ENCODE measurements at places on chromosomes 4 and X.

GRCh38 chr4:38703635-38704034 lies 39.6 kb downstream of the KLF3 start:
- no peak for DNase-seq

DNA sequence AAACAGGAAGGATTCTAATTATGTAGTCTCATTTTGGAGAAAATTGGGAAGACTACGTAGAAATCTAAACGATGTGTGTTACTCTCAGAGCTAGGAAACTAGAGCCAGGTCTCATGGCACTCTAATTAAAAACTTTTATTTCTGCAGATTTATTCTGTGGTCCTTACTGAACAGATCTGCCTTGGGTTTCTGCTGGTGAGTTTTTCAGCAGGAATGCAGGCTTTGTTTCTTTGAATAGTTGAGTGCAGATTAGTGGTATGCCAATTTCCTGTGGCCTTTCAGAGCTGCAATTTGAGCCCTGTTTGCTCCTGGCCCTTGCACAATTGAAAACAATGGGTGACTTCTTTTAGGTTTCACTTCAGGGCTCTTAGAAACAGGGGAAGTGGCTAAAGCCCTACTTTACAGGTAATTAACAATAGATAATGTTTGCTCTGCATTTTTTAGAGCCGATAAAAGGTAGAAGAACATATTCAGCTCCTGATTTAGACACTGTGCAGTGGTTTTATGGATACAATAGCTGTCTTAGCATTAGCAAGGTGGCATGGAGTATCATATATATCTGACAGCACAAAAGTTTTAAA lies 21.8 kb downstream of the SPRY1 start:
- DNase-seq: peak; percentile 83

DNA sequence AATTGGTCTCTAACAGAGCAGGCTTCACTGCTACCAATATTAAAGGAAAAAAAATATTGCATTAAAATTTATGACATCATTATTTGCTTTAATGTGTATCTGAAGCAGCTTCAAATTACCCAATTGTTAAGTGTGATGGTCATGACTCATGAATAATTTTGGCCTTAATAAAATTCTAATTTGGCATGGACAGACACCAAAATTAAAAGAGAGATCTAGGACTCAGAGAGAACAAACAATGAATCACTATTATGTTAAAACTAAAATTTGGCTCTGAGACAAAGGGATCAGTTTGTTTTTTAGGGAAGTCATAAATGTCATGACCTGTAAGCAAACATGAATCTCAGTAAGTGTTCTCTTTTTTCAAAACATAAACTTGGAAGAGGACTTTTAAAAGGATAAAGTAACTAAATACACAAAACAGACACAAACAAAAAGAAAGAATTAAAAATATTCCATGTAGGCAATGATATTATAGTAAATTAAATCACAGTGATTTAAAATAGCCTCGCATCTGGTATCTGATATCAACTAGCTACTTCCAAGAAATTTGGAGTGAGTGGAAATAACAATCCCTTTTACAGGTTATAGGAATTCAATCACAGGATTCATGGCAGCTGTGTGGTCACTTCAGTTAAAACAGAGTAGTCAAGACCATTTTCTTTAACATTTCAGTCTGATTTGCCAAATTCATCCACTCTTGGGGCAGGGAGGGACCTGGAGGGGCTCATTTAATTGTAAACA lies 11.6 kb downstream of the VEGFC start:
- DNase-seq: no peak

GRCh38 chr4:111960241-111960667 lies 185.0 kb upstream of the FAM241A start:
- no peak for DNase-seq

DNA sequence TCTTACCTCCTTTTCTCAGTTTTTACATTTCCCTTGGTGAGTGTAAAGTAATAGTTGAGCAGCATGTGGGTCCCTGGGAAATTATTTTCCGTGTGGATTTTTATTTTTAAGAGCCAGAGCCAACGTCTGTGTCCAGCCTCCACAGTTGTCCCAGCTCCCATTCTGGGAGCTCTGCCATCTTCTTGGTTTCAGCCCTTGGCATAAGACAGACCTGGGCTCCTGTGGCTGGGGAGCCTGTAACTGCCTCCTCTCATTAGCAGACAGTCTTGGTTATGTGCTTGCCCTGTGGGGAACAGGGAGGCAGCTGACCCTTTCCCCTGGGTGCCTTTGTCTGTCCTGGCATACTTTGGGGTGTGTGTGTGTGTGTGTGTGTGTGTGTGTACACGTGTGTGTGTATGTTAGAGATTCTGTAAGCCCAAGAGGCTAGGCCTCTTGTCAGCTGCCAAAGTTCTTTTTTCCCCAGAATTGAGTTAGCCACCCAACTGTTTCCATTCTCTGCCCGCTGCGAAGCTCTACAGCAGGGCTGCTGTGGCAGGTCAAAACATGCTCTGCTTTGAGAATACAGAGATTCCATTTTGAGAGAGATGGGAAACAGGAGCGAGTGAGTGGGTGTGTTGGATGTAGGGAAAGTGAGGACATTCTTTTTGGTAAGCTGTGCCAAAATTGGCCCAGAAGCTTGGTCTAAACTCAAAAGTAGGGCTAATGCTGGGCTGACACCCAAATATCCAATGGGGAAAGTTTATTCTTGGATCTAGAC lies 140.7 kb downstream of the TMEM164 start:
- no peak for DNase-seq

- DNase-seq: no peak
Observed at GRCh38 chr4:17064959-17065358, 166.5 kb upstream of the LDB2 start.

- no peak for DNase-seq
Observed at GRCh38 chr4:10066206-10066605, 44.9 kb upstream of the SLC2A9 start.

DNA sequence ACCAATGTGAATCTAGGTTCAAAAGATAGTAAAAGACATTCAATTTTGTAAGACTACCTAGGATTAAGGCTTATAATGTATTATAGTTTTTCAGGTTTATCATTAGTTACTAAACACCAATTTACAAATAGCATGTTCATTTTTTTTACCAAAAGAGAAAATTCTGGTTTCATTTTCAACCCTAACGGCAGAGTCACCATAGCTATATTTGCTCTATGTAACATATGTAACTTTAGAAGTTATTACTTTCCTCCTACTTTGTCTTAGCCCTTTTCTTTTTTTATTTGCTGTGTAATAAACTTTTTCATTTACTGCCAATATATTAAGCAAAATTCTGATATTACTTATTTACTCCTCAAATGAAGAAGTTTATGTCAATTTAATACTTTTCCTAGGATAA lies 639.6 kb downstream of the ARAP2 start:
- DNase-seq: no peak

- DNase-seq: peak; percentile 32
Observed at GRCh38 chr4:120065974-120066516, 603 bp downstream of the MAD2L1 start.

GRCh38 chrX:44822601-44823000 lies 21.2 kb upstream of the DUSP21 start:
- DNase-seq: no peak

- no peak for DNase-seq
Observed at GRCh38 chrX:123340696-123341095, 156.6 kb downstream of the GRIA3 start.

- DNase-seq: no peak
Observed at GRCh38 chr4:14184265-14184664, 556.7 kb upstream of the BOD1L1 start.

DNA sequence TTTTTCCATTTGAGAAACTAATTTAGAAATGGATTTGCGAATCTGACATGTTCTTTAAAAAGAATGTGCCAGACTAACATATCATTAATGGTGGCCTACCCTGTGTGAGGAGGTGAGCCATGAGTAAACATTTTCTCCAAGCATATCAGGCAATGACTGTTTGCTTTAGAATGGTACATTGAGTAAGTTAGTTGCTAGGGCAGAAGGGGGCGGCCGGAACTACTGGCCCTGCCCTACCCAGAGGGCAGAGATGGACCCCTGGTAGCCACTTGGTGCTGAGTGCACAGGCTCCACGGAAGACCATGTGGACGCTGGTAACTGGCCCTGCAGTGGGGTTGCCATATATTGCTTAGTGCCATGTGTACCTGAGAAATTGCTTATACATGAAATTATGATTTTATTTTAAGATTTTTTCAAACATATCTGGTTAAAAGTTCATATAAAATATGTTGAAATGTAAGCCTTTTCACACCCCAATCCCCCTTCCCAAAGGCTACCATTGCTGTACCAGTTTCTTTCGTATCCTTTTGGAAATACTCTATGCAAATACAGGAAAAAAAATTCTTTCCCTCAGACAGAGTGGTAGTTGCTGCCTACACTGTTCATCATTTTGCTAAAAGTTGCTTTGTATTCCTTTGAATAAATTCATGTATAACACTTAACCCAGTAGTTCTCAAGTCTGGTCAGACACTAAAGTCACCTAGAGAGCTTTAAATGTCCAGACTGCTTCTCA lies 8.8 kb downstream of the FNIP2 start:
- DNase-seq: no peak

DNA sequence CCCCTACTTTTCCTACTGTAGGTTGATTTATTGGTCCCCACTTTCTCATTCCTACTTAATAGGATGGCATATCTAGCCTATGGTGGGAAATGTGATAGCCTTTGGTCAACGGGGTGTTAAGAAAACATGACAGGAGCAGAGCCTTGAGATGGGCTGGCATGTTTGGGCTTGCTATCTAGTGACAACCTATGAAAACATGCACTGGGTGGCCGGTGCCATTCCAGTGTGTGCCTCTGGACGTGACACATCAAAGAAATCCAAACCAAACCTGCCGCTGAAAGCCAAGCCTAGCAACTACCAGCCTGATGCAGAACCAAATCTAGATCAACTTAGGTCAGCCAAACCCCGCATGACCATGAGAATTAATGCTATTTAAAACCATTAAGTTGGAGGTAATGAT lies 317.6 kb downstream of the DMD start:
- no peak for DNase-seq

GRCh38 chr4:26248647-26249046 lies 72.2 kb upstream of the RBPJ start:
- peak; percentile 77 for DNase-seq

- DNase-seq: no peak
Observed at GRCh38 chr4:106297245-106298035, 18.6 kb downstream of the TBCK start.

GRCh38 chr4:78424461-78424860 lies 127.1 kb upstream of the ANXA3 start:
- DNase-seq: no peak

DNA sequence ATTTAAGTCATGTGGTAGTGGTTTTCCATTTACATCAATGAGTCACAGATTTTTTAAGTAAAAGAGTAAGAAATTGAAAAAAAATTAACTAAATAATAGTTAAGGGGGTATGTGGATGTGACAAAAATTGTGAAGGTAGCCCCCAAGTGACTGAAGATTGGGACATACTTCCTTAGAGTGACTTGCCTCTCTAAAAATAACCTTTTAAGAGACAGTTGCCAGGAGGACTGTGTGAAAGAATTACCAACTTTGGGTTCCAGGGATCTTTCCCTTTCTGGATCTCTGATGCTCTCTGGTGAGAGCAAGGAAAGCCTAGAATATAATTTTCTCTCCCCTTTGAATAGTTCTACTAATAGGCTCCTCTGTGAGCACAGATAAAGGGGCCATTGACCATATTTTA lies 42.7 kb downstream of the NHSL2 start:
- DNase-seq: no peak

DNA sequence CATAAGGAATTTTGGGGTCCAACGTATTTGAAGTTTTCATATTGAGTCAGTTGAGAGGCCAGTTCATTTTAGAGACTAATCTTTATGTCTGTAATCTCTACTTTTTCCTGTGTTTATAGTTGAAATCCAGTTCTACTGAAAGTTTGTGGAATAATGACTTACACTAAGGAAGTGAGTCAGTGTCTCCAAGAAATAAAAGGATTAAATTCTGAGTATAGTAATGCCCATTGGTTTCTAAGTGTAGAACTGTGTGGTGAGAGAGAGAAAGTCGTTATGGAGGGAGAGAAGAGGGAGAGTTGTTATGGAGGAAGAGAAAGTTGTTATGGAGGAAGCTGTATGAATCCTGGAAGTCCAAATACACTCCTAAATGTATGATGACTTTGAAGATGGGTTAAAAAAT lies 264.6 kb upstream of the HAND2 start:
- no peak for DNase-seq

GRCh38 chr4:149513081-149513480 lies 302.6 kb downstream of the IQCM start:
- no peak for DNase-seq

DNA sequence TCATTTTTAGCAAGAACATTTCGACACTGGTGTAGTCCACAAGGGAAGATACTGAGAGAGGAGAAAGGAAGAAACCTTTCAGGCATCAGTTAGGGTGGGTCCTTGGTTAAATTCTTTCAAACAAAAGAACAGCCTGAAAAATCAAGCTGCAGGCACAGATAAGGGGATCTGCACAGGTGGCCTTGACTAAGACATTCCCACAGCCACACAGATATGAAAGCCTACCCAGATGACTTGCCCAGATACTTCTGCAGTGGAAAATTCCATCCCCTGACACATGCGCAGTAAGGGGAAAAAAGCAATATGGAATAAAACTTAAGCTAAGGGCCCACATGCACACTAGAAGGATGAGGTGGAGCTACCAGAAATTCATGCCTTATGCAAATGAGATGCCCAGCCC lies 8.9 kb upstream of the TMEM165 start:
- no peak for DNase-seq

DNA sequence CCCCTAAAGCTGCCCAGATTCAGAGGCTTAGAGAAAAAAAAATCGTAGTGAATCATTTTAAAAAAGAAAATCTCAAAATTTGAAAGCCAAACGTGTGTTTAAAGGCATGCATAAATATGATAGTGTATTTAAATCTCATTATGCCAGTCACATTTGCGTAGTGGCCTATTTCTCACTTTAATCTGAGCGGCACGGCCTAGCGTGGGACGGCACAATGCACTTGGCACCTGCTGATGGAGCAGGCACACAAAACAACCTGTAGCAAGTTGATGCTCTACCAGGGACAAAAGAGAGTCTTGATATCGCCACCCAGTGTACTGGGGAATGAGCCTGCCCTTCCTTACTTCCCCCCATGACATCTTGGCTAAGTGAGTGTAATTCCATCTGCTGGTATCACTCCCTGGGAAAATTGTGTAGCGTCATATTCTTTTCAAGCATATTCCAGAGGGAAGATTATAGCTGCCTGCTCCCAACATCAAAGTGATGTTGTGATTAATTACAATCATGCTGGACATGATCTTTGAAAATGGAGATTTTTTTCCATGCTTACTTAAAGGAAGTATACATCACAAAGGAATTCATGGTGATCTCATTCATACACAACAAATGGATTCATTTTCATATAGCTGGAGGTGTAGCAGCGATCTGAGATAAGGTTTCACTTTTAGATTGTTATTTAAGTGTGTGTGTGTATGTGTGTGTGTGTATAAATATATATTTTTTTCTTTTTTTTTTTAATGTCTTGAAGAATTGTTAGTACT lies 138.8 kb downstream of the DCTD start:
- no peak for DNase-seq

- no peak for DNase-seq
Observed at GRCh38 chrX:135543924-135544323, 23.5 kb downstream of the INTS6L start.

DNA sequence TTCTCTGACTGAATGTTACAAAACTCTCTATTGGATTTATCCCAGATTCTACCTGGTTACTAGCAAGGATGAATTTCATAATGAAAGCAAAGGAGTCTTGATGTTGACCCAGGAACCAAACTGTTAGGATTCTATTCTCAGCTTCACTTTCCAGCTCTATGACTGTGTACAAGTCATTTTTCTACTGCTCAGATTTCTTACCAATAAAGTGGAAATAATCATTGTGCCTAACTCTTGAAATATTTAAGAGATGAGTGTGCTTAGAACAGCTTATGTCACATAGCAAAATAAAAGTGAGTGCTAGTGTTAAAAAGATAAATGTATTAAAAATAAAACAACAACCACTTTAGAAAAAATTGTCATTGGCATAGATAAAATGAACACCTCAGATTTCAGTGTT lies 45.6 kb downstream of the EPHA5 start:
- DNase-seq: no peak
